ENCODE measurements at places on chromosomes 11 and 22. TPM values are rescaled to one million over a fixed set of nuclear protein-coding genes. Genes with fewer than 3 reads are reported as not detected.

Gene CHADL
- 0.12 TPM for total RNA-seq

Gene CRACR2B
- total RNA-seq = 1.1 TPM

Gene FAR1
- total RNA-seq = 21.4 TPM

Gene NXPE1
- total RNA-seq = not detected

Gene MIAT
- total RNA-seq = 0.10 TPM

Gene NOL12
- 28.6 TPM for total RNA-seq

Gene LRRC10B
- not detected for total RNA-seq

Gene NOX4
- total RNA-seq = 1.6 TPM

Gene GVQW3
- 0.69 TPM for total RNA-seq

Gene CRYBB3
- not detected for total RNA-seq

Gene PRRG4
- 0.06 TPM for total RNA-seq

Gene OR8A1
- total RNA-seq = not detected

Gene PLA2G3
- total RNA-seq = not detected

Gene EXPH5
- not detected for total RNA-seq

Gene MS4A6A
- not detected for total RNA-seq

Gene OR9Q2
- not detected for total RNA-seq

Gene BACE1
- total RNA-seq = 53.9 TPM

Gene MAJIN
- total RNA-seq = not detected

Gene CNGA4
- not detected for total RNA-seq

Gene LRRC74B
- total RNA-seq = not detected

Gene IGF2
- 10.5 TPM for total RNA-seq

Gene BANF1
- 64.6 TPM for total RNA-seq

Gene BIK
- not detected for total RNA-seq

Gene KREMEN1
- total RNA-seq = 9.4 TPM

Gene PPP2R5B
- total RNA-seq = 14.1 TPM

Gene C11orf42
- total RNA-seq = not detected

Gene MMP26
- not detected for total RNA-seq

Gene CDC42EP2
- 27.3 TPM for total RNA-seq

Gene ZNF215
- total RNA-seq = 0.98 TPM

Gene OSBP2
- 0.81 TPM for total RNA-seq

Gene ATXN10
- total RNA-seq = 125 TPM

Gene CD3D
- total RNA-seq = not detected

Gene LYVE1
- total RNA-seq = 4.1 TPM

Gene MYEOV
- total RNA-seq = not detected

Gene ARL14EP
- 19.9 TPM for total RNA-seq

Gene OR4X2
- not detected for total RNA-seq

Gene AMOTL1
- 37.8 TPM for total RNA-seq

Gene CHRNA10
- not detected for total RNA-seq

Gene MOGAT2
- total RNA-seq = not detected

Gene CLTCL1
- 2.9 TPM for total RNA-seq

Measured in cardiac ventricle fibroblast (primary cell).